ENCODE measurements at places on chromosomes 12 and 14.

GRCh38 chr12:3668479-3669165, 84.3 kb downstream of the CRACR2A start:
- DNase-seq: no peak

DNA sequence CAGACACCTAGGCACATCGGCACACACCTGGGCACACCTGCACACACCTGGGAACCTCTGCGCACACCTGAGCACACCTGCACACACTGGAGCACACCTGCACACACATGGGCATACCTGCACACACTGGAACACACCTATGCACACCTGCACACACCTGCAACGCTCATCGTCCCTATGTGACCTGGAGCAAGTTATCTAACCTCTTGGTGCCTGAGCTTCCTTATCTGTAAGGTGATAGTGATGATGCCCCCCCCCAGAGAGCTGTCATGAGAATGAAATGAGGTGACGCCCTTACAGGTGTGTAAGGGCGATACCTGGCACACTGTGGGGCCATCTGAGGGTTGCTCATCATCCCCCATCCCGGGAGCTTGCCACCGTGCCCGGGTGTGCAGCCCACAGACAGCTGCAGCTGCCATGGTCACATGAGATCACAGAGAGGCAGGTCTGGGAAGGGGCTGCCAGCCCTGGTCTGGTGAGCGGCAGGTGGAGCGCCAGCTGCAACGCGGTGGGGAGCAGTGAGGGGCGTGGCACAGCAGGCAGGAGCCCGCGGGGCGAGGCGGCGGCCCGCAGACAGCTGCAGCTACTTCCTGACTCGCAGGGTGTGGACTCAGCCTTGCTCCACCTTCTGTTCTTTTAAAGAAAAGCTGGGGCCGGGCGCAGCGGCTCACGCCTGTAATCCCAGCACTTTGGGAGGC, 59.9 kb upstream of the FBRSL1 start:
- DNase-seq: peak; percentile 94

- DNase-seq: no peak
These were observed 13.2 kb downstream of the FOXN4 start for GRCh38 chr12:109295764-109296425.

GRCh38 chr14:73392329-73393257, 65.8 kb downstream of the NUMB start:
- no peak for DNase-seq

GRCh38 chr12:1003600-1004271, 12.7 kb downstream of the ERC1 start:
- DNase-seq: no peak

DNA sequence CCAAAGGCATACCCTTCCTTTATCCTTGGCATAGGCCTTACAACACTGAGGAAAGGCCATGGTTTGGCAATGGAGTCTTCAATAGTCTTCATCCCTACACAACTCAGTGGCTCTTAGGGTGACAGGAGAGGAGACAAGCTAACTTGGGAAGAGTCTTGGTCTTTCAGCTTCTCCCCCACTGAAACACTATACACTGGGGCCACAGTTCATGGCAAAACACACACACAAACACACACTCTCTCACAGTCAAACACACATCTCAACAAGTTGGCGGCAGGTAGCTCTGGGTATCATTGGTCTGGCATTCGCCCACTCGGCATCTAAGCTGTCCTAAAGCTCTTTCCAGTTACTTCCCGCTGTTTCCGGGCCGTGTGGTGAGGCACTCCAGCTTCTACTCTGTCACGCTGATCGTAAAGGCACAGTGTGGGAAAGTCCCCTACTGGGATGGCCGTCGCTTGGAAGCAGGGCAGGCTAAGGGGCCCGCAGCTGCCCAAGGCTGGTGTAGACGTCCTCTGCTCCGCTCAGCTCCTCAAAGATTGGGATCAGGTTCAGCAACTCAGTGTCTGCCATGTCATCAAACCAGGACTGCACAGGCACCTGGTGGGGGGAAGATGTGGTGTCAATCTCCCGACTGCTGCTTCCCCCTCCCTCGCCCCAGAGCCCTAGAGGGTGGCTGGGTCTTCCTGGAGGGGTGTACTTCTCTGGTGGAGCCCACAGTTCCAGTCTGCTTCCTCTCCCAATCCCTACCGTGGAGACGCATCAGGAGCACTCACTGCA, 4.8 kb upstream of the AVIL start:
- DNase-seq: no peak

- no peak for DNase-seq
These were observed 148.4 kb upstream of the SYT10 start for GRCh38 chr12:33587784-33588712.

DNA sequence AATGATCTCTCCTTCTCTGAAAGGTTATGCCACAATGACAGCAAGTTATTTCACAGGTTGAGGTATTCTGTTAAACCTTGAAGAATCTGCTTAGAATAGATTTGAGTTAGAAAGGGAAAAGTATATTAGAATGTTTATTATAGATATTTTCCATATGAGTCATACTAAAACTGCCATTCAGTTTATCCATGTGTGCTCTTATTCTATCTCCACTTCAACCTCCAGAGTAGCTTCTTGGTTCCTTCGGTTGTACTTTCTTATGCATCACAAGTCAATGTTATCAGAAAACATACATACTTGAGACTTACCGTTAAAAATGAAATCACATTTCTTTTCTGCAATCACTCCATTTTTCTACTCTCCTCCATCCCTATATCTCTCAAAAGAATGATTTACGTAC, 197.7 kb downstream of the BCAT1 start:
- DNase-seq: no peak

DNA sequence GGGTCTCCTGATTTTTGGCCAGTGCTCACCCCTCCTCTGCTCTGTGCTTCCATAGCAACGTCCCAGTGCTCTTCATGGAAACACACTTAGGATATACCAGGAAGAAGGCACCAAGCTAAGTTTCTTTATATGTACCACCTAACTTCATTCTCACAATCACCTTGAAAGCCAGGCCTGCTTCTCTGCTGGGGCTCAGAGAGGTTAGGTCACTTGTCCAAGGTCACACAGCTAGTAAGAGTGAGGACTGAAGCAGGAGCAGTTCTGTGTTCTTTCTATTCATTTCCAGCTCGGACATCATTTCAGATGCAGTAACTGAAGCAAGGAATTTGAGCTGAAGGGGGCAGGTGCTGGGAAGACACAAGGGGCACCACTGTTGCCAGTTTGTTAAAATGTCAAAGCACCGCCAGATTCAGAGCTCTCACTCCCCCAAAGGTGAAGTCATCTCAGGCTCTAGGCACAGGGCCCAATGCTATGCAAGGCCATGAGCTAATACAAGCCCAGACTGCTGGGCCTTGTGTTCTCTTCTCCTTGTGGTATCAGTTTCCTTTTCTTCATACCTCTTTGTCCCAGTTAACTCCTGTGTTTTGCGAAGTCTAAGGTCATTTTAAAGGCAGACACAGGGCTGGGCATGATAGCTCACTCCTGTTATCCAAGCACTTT, 19.7 kb upstream of the YY1 start:
- DNase-seq: no peak

GRCh38 chr12:111129149-111129767, 208.9 kb upstream of the MYL2 start:
- DNase-seq: no peak

GRCh38 chr12:12315838-12316237, 34.2 kb downstream of the MANSC1 start:
- no peak for DNase-seq

GRCh38 chr14:52327374-52328226, 13.5 kb downstream of the PTGER2 start:
- DNase-seq: no peak

GRCh38 chr14:68785534-68786490, 7.1 kb downstream of the ZFP36L1 start:
- no peak for DNase-seq

GRCh38 chr14:97802430-97803373, 1005.5 kb downstream of the VRK1 start:
- no peak for DNase-seq

- no peak for DNase-seq
These were observed 25.3 kb upstream of the SPTLC2 start for GRCh38 chr14:77641534-77642341.

DNA sequence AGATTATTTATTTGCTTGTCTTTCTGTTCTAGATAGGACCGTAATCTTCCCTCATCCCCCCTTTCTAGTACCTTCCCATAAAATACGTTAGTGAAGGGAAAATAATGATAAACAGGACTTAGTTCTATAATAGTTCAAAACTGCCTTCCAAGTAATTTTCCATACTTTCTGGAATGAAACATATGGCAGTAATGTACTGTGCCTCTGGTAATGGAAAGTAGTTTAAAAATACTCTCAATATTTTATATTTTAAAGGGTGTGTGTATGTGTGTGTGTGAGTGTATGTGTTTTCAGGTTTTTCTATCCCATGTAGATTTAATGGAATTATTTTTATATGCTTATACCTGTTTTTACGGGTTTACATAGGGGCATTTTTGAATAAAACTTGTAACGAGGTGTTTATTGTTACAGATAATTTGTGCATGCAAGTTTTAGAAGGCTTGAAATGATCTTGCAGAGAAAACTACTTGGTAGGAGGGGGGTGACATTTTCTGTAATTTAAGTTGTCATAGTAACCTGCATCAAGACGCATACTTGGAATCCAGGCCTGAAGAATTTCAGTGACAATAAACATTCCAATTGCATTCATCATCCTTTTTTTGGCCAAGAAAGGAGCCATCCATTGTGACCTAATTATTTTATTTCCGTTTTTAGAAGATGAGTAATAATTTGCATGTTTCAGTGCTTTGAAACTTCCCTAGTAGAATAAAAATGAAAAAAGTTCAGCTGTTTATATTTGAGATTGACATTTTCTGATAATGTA, 38.9 kb downstream of the RASSF8 start:
- no peak for DNase-seq

DNA sequence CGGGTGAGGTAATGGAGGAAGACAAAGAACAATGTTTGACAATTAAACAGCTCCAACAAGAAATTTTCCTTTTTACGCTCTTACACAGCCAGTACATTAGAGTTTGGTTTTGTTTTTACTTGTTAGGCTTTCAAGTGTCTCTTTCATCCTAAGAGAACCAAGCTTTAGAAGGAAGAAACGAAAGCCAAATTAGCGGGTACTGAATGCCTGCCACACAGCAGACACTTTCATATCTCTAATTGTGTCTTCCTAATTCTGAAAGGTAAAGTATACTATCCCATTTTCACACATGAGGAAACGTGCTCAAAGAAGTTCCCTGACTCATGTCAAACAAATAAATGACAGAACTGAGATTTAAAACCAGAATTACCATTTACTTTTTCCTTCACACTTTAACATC, 65.0 kb downstream of the CDK17 start:
- DNase-seq: no peak

GRCh38 chr12:26370098-26370497, 174.7 kb downstream of the SSPN start:
- no peak for DNase-seq

DNA sequence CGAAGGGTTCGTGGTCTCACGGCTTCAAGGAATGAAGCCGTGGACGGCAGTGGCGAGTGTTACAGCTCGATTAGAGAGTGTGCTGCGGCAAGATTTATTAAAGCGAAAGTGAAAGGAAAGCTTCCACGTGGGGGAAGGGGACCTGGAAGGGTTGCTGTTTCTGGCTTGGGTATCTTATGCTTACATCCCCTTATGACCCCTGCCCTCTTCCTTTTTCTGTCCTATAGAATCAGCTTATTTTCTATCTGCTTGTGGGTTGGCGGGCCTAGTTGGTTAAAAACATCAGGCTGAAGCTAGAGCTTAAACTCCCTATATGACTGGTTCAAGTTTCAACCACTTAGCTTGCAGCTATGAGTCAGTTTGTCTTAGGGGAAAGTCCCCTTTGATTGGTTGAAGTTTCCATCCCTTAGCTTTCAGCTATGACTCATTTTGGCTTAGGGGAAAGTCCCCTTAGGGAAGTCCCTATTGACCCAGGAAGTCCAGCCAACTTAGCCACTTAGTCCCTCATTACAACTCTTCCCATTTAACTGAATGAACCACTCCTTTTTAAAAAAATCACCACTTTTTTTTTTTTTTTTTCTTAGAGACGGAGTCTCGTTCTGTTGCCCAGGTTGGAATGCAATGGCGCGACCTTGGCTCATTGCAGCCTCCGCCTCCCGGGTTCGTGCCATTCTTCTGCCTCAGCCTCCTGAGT, 1494.7 kb upstream of the TMEM132C start:
- no peak for DNase-seq

- DNase-seq: no peak
These were observed 40.1 kb downstream of the STXBP6 start for GRCh38 chr14:25009891-25010290.

DNA sequence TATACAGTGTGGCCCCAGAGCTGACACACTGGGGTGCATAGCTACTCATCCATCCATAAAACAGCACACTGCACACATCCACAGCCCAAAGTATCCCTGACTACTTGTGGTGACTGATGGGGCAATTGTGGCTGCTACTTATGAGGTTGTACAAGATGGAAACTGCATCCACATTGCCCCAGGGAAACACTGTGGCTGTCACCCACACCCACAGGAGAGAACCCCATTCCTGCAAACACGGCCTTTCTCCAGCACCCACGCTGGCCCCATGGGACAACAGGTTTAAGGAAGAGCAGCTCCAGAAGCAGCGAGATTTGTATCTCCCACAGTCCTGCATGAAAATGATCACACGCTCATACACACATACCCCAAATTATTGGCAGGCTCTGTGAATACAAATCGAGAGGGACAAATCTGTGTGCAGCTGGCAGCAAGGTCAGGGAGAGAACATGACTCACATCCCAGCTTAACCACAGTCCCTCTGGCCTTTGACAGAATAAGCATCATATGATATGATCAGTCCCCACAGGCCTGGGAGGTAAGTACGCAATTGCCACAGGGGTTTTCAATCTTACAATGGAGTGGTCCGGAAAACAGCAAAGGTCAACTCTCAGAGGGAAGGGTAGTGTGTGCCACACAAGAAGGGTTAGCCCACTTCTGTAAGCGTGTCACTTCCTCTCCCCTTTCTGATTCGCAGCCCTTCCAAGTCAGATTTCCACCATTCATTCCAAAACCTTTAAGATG, 61.9 kb downstream of the ESR2 start:
- DNase-seq: no peak

- DNase-seq: no peak
These were observed 35.1 kb downstream of the TRPV4 start for GRCh38 chr12:109797905-109798669.

- no peak for DNase-seq
These were observed 1047.5 kb upstream of the FLRT2 start for GRCh38 chr14:84482256-84483071.

DNA sequence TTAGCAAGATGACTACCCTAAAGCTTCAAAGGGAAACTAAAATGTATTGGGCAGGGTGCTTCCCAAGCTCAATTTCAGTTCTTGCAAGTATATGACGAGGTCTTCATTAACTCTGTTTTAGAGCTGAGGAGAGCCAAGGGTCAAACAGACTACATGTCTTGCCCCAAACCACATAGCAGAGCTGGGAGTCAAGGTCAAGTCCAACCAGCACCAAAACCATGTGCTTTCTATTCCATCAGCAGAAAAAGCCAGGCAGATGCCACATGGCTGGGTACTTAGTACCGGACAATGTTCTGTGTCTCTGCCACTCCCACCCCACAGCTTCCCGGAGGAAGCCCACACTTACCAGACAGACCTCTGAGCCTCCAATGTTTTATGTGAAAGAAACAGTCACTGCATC, 17.6 kb downstream of the NID2 start:
- DNase-seq: no peak

Measured in NCI-H2081 (cell line).